Activated CD8-positive, alpha-beta memory T cell treated with anti-CD3 and anti-CD28 coated beads, Interleukin-2, amount 50 U/mL, for 4 hours (primary cell): ENCODE measurements at places on chromosomes 1 and 21.

DNA sequence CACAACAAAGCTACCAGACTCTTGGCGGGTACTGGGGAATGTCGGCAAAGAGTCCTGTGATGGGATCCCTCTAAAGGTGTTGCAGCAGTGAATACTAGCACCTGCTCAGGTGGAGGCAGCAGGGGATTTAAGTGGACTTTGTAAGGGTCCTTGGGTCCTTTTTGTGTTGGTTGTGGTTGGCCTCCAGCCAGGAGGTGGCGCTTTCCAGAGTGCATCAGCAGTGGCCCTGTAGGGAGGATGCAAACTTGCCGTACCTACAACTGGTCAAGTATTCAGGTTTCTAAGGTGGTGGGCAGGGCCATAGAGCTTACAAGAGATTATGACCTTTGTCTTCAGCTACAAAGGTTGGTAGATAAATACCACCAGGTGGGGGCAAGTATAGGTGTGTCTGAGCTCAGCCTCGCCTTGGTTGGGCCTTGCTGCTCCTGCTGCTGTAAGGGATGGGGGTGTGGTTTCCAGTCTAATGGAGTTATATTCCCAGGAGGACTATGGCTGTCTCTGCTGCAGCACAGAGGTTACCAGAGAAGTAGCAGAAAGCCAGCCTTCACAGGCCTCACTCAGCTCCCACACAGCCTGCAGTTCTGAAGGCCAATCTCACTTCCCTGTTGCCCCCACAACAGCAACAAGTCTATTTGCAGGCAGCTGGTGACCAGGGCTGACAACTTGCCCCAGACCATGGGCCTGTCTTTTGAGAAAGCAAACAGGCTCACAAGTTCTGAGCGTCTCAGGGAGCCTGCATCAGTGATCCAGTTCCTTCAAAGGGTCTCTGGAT lies 7.3 kb downstream of the OR2M5 start:
- DNase-seq: no peak

GRCh38 chr1:113042285-113043143 lies 30.5 kb upstream of the LRIG2 start:
- no peak for DNase-seq

- DNase-seq: no peak
Observed at GRCh38 chr21:36169470-36170128, 13.0 kb downstream of the DOP1B start.

DNA sequence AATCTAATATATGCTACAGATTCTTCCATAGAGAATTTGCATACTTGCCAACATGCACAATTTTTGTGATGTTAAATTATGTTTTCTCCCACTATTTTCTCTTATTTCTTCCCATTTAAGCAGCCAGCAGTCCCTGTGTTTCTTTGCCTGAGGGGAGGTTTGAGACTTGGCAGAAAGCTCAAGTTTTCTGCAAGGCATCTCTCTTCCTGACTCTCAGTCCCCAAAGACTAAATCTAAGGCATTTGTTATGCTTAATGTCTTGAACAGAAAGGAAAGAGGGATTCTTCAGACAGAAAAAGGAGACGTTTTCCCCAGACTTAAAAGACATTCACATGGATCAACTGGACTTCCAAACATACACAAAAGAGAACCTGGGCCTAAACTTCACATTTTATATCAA lies 354.4 kb downstream of the RYR2 start:
- no peak for DNase-seq

DNA sequence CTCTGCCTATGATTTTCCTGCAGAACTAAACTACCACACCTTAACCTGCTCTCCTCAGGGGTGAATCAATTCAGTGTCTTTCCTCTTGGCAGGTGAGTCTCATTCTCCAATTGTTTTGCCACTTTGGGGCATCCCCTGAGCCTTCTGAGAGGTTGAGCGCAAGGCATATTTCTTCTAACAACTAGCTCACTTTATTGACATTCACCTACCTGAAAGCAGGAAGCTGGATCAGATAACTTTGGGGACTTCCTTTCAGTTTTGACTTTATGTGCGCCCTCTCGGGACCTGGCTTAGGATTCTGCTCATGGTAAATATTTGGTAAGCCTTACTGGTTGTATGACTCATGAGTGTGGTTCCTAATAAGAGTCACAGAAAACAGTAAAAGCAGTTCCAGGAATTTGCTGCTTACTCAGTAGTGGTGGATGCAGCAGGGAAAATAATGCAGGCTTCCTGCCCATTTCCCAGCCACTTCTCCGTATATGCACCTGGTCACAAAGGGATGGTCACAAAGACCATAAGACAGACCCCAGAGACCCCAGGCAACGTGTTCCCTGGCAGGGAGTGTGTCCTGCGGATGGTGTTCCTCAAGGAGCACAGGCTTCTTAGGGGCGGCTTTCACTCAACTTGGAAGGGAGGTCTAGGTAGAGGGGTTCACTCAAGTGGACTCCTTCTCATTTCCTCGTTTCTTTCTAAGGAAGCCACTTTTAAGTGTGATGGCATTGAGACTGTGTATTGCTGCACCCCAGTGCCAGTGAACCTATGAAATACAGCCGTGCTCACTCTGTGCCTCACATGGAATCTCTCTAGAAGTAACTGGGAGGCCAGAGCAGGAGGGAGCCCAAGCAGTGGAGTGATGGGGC lies 22.0 kb upstream of the BATF3 start:
- DNase-seq: no peak
